Fibroblast of mammary gland (primary cell): ENCODE measurements at places on chromosomes 13 and 19.

- no peak for DNase-seq
These were observed 20.5 kb upstream of the SLC15A1 start for GRCh38 chr13:98772794-98773452.

DNA sequence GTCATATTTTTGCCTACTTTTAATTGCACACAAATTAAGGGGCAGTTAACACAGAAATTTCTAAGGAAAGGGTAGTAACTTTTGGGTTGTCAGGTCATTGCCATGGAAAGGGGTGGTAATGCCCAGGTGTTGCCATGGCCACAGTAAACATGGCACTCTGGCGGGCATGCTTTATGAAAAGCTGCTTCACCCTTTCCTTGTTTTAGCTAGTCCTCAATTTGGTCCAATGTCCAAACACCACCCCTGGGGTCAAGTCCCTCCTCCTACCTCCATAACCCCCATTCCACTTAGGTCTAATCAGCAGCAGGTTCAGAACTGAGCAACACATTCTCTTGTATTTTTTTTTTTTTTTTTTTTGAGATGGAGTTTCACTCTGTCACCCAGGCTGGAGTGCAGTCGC is 6.6 kb downstream of the FFAR2 start:
- DNase-seq, result no peak

- DNase-seq, result peak; percentile 66
These were observed 11.1 kb upstream of the SPATA13 start for GRCh38 chr13:24149246-24150032.

DNA sequence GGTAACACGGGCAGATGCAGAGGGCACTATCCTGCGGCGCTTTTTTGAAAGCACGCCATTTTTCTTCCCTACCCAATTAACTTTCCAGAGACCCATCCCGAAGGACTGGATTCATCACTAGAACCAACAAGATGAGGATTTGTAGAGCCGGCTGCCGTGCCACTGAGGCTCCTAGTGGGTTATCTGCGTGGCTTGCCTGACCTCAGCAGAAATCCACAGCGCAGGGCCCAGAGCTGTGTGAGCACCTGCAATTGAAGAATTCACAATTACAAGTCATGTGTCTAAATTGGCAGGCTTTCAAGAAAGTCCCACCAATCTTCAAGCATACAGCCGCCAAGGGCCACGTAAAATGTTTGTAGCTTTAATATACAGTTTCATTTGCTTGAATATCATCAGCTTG is 75.5 kb downstream of the ALOX5AP start:
- no peak for DNase-seq

GRCh38 chr19:2289714-2290435 is 7.9 kb upstream of the PEAK3 start:
- no peak for DNase-seq

- no peak for DNase-seq
These were observed 476.6 kb downstream of the ZNF536 start for GRCh38 chr19:30848636-30849425.

DNA sequence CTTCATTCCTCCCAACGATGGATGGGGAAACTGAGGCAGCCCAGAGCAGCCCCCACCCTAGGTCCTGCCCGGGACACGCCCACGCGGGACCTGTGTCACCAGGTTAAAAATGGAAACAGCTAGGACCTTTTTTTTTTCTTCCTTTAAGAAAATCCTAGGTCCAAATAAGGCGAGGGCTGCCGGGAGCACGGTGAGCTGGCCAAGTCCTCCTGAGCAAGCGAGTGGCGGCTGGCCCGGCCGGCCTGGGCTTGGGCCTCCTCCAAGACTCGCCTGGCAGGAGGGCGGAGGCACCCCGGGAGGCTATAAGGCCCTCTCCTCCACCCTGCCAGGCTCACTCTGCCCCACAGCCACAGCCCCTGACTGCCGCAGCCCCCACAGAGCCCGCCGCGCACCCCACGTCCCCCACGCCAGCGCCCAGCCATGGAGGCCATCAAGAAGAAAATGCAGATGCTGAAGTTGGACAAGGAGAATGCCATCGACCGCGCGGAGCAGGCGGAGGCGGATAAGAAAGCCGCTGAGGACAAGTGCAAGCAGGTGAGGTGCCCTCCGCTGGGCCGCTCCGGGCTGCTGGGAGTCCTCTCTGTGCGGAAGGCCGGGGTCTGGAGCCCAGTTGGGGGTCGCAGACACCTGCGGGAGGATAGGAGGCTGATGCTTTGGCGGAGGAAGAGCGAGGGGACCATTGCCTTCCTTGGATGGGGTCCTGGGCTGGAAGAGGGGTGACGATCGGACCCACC is 8.9 kb upstream of the TPM4 start:
- peak; percentile 90 for DNase-seq

GRCh38 chr19:4579389-4579788 is 19.9 kb upstream of the SEMA6B start:
- no peak for DNase-seq

DNA sequence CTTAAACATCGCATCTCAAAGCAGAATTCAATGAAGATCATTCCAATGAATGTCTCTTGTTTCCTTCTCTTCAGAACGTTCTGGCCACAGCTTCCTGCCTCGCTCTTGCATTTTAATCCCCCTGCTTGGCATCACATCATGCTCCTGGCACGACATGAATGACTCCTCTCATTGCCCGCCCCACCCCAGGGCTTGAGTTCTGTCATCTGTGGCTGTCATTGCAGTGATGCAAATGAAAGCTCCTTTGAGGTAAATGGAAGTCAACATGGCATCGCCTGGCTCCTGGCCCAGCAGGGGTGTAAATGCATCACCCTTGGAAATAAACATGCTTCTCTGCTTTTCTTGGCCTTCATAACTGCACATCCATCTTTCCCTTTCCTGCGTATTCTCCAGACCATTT is 48.6 kb downstream of the SCEL start:
- DNase-seq, result no peak

GRCh38 chr19:17860331-17860992 is 752 bp downstream of the RPL18A start:
- no peak for DNase-seq

DNA sequence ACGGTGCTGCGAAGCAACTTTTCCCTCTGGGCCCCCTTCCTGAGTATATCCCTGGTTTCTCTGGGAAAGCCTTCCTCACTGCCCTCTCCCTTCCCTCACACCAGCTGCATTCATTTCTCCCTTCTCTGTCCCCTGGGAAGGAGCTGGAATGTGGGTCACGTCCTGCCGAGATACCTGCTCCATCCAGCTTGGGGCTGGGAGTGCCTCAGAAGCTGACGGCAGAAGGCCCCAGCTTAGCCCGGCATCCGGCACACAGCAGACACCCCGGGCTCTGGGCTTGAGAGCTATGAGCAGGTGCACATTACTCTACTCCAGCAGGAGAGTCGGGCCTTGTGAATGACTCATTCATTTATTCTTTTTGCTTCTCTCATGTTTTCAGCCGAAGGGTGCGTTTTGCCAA is 170.6 kb downstream of the TEX29 start:
- no peak for DNase-seq

DNA sequence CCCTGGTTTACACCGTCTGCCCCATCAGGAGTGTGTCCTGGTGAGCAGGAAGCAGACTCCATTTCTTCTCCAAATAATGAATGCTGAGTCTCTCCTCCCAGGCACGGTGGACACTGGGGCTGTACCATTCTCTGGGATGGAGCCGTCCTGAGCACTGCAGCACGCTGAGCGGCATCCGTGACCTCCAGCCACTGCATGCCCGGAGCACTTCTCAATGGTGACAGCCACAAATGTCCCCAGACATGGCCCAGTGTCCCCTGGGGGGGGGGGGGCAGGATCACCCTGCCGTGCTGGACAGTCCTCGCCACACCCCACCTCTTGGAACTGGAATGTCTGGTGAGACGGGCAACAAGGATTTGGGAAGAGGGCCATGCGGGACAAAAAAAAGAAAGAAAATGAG is 37.4 kb downstream of the GNG7 start:
- DNase-seq, result no peak

GRCh38 chr13:72823724-72824123 is 41.8 kb downstream of the PIBF1 start:
- no peak for DNase-seq
